ENCODE measurements at places on chromosomes 3 and 15. TPM values are rescaled to one million over a fixed set of nuclear protein-coding genes. Genes with fewer than 3 reads are reported as not detected.

DNA sequence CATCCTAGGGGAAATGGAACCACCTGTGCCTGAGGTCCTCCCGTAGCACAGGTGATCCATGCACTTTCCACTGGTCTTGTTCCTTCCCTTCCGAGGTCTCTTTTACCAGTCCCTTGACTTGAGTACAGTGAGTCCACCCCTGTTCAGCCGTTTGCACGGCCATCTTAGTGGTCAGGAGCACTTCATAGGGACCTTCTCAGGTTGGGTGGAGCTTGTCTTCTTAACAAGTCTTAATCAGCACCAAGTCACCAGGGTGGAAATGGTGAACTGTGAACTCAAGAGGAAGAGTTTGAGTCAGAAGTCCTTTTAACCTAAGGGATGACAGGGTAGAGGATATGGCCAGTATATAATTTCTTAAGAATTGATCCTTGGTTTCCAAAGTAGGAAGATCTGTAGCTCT is 21.4 kb downstream of the ARL8B start:
- H3K27ac ChIP-seq: no peak overlapping the region
- DNase-seq: no peak
- no peaks in the 10 kb centered on the region for H3K27me3 ChIP-seq
- no peaks in the 10 kb centered on the region for H3K36me3 ChIP-seq
- no peak overlapping the region for H3K4me3 ChIP-seq
- H3K4me1 ChIP-seq: peaks cover 23% of the 10 kb centered on the region

GRCh38 chr3:39762537-39763070 is 46.8 kb upstream of the MYRIP start:
- DNase-seq: no peak
- no peak overlapping the region for H3K4me3 ChIP-seq
- no peaks in the 10 kb centered on the region for H3K4me1 ChIP-seq
- no peaks in the 10 kb centered on the region for H3K36me3 ChIP-seq
- H3K27me3 ChIP-seq: no peaks in the 10 kb centered on the region
- H3K27ac ChIP-seq: no peak overlapping the region

DNA sequence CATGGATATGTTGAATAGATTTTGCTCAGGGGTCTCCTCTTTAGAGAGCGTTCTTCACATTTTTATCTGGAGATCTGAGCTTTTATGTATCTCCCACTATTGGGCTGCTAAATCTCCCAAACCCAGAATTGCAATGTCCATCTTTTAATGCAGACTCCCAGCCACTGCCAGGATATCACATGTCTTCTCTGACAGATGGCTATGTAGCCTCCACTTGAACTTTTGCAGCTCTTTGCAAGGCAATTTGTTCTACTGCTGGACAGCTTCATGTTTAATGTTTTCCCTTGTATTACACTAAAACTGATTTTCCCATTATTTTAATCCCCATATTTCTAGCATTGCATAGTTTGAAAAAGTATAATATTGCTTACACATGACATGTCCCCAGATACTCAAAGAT is 177.2 kb downstream of the LPP start:
- H3K4me3 ChIP-seq: no peak overlapping the region
- H3K36me3 ChIP-seq: no peaks in the 10 kb centered on the region
- DNase-seq: no peak
- peak overlapping the region; percentile 7 for H3K27ac ChIP-seq
- H3K27me3 ChIP-seq: no peaks in the 10 kb centered on the region

- no peak overlapping the region for H3K4me3 ChIP-seq
- peaks cover 5% of the 10 kb centered on the region for H3K36me3 ChIP-seq
- peak overlapping the region; percentile 23 for H3K27ac ChIP-seq
- no peak for DNase-seq
- peaks cover 12% of the 10 kb centered on the region for H3K4me1 ChIP-seq
These were observed 40.2 kb downstream of the SUMF1 start for GRCh38 chr3:4426782-4427344.

GRCh38 chr15:80170596-80170995 is 17.8 kb downstream of the FAH start:
- H3K4me1 ChIP-seq: peaks cover 30% of the 10 kb centered on the region
- no peak overlapping the region for H3K4me3 ChIP-seq
- DNase-seq: no peak

DNA sequence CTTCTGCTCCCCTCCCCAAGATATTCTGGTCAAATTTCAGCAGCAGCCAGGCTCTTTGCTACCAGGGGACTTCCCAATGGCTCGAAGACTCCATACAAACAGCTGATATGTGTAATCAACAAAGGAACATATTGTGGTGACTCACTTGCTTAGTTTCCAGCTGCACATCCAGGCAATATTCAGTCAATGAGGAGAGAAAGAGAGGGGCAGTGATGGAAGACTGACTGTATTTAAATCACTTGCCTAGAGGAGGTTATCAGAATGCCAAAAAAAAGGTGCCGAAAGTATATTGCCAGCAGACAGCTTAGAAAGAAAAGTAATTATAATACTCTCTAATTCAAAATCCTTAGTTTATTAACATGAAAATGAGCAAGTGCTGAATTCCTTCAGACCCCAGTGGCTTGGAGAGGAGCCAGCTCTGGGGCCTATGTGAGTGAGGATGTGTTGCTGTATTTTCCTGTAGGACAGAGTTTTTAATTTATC is 236.5 kb downstream of the LRTM1 start:
- H3K27me3 ChIP-seq: no peaks in the 10 kb centered on the region
- H3K4me3 ChIP-seq: no peak overlapping the region
- no peaks in the 10 kb centered on the region for H3K4me1 ChIP-seq
- DNase-seq: no peak
- no peak overlapping the region for H3K27ac ChIP-seq

DNA sequence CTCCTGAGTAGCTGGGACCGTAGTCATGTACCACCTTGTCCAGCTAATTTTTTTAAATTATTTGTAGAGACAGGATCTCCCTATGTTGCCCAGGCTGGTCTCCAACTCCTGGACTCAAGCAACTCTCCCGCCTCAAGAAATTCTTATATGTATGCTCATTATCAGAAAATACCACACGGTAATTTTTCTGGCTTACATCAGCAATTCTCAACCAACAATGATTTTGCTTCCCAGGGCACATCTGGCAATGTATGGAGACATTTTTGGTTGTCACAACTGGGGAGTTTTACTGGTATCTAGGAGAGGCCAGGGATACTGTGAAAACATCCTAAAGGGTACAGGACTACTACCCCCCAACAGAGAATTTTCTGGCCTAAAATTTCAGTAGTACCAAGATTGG is 10.8 kb downstream of the SRP14 start:
- H3K27ac ChIP-seq: peak overlapping the region; percentile 57
- no peak overlapping the region for H3K4me3 ChIP-seq
- DNase-seq: no peak
- no peaks in the 10 kb centered on the region for H3K27me3 ChIP-seq
- peaks cover 82% of the 10 kb centered on the region for H3K36me3 ChIP-seq

GRCh38 chr3:70386846-70387245 is 74.4 kb upstream of the MDFIC2 start:
- DNase-seq: no peak
- no peak overlapping the region for H3K4me3 ChIP-seq
- H3K36me3 ChIP-seq: no peaks in the 10 kb centered on the region
- H3K4me1 ChIP-seq: no peaks in the 10 kb centered on the region
- no peak overlapping the region for H3K27ac ChIP-seq

FBXO40 gene
- total RNA-seq: not detected

SIDT1 gene
- total RNA-seq: not detected

PTPRG gene
- total RNA-seq: 129 TPM

CADM2 gene
- 23.0 TPM for total RNA-seq

ZPLD1 gene
- total RNA-seq: not detected

QTRT2 gene
- 9.5 TPM for total RNA-seq

ROPN1 gene
- total RNA-seq: not detected
